ENCODE measurements at places on chromosomes 2 and 18.
A peak's percentile ranks its signal among the peaks of the same experiment; 100 is the strongest.

- no peak for DNase-seq
These were observed 18.6 kb downstream of the THADA start for GRCh38 chr2:43576981-43577892.

DNA sequence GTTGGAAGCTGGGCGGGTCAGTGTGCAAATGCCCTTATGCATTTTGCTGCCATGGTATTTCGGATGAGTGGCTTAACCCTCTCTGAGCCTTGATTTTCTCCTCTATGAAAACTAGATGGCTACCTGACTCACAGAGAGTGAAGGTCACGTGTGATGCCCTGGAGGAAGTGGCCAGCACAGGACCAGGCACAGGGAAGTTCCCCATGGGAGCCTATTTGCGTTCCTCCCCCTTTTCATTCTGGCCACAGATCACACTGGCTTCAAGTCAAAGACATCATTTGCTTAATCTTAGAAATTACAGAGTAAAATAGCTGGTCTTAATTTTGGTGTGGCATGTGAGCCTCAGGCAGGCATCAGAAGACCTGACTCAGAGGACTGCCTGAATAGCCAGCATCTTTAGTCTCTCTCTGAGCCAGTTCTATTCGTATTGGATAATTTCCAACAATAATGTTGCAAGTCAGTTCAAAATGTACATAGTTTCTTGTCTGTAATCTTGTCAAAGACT is 57.6 kb upstream of the CD302 start:
- DNase-seq = no peak

DNA sequence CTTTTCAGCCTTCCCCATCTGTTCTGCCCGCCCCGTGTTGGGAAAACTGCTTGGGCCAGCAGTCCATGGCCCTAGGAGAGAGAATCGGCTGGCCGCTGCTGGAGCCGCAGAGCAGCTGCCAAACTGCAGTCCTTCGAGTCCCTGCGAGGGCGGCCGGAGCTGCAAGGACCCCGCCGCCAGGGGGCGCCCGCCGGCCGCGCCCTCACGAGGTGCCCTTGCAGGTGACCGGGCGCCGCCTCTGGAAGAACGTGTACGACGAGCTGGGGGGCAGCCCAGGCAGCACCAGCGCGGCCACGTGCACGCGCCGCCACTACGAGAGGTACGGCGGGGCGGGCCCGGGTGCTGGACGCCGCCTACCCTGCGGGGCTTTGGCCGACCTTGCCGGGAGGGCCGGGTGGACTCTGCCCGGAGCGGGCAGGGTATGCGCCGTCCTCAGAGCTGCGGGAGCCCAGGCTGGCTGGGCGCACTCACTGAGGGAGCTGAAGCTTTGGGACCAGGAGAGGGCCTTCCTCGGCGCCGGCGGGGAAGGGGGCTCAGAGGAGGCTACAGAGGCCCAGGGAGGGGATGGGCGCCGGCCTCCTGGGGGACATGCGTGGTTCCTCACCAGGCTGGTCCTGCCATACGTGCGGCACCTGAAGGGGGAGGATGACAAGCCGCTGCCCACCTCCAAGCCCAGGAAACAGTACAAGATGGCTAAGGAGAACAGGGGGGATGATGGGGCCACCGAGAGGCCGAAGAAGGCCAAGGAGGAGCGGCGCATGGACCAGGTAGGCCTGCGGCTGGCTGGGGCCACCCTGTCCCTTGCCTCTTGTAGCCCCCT is 13.6 kb downstream of the ARID5A start:
- DNase-seq = no peak

GRCh38 chr2:216082117-216082711 is 495 bp downstream of the TMEM169 start:
- DNase-seq = no peak

- no peak for DNase-seq
These were observed 65.3 kb downstream of the MYO3B start for GRCh38 chr2:170243118-170243837.

GRCh38 chr2:190578158-190579057 is 43.9 kb upstream of the NEMP2 start:
- DNase-seq = no peak

GRCh38 chr2:11898576-11898975 is 152.1 kb downstream of the LPIN1 start:
- no peak for DNase-seq

DNA sequence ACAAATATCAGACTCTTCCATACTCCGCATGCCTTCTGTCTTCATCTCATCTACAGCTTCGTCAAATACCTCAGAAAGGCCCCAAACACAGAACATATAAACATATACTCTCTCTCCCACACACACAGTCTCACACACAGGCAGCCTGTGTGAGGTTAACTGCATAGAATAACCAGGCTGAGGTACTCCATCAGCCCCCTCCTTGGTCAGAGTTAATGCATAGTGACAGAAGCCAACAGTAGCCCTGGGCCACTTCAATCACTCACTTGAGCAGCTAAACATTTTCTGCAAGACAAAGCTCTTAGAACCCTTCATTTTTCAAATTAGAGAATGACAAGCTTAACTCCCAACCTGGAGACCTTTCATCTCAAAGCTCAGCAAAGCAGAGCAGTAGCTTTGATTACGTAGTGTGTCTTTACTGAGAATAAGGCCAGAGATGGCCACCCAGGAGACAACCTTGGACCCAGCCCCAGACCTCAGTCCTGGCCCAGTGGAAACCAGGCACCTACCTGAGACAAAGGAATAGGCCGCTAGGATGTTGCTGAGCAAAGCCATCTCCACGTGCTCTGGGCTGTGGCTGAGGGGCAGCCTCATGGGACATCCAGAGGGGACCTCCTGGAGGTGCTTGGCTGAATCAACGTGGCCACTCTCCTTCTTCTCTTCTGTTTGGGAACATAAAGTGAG is 43.0 kb downstream of the EVA1A start:
- DNase-seq = no peak

- no peak for DNase-seq
These were observed 390.2 kb upstream of the SETBP1 start for GRCh38 chr18:44290366-44290977.

GRCh38 chr2:185240796-185241195 is 497.8 kb upstream of the FSIP2 start:
- no peak for DNase-seq

DNA sequence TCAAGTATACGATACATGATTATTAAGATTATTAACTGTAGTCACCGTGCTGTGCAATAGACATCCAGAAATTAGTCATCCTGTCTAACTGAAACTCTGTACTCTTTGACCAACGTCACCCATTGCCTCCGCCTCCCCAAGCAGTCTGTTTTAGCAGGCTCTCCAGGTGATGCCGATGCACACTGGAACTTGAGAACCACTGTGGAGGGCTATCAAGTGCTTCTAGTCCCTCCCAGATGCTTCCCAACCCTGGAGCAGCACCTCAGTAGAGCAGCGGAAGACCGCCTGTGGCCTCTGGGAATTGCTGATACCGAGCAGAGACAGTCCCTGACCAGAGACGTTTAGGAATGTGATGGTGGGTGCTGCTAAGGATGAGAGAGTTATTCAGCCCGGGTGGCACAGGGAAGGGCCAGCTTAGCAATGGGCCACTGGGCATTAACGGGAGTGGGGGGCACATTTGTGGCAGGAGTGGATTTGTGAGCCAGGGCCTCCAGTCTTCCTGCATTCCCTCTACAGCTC is 50.7 kb downstream of the LIPG start:
- no peak for DNase-seq

GRCh38 chr18:3048121-3048520 is 35.2 kb upstream of the LPIN2 start:
- no peak for DNase-seq

GRCh38 chr2:144475044-144475443 is 44.9 kb downstream of the ZEB2 start:
- no peak for DNase-seq

DNA sequence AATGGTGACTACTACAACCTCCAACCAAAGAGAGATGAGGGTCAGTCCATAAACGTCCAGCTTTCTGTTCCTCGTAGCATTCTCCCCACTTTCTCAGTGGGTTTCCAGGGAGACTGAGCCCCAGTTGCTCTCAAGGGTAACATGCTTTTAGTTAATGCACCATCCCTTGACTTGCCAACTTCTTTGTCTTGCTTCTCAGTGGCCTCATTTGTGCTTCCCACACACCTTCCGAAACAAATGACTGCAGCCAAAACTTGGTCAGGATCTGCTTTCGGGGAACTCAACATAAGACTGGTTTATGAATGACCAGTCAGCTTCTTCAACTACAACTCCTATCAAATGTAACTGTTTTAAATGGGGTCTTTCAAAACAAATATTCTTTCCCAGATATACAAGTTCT is 94.1 kb downstream of the COL6A3 start:
- DNase-seq = no peak

- DNase-seq = no peak
These were observed 44.4 kb upstream of the RNU4ATAC start for GRCh38 chr2:121486191-121486790.

DNA sequence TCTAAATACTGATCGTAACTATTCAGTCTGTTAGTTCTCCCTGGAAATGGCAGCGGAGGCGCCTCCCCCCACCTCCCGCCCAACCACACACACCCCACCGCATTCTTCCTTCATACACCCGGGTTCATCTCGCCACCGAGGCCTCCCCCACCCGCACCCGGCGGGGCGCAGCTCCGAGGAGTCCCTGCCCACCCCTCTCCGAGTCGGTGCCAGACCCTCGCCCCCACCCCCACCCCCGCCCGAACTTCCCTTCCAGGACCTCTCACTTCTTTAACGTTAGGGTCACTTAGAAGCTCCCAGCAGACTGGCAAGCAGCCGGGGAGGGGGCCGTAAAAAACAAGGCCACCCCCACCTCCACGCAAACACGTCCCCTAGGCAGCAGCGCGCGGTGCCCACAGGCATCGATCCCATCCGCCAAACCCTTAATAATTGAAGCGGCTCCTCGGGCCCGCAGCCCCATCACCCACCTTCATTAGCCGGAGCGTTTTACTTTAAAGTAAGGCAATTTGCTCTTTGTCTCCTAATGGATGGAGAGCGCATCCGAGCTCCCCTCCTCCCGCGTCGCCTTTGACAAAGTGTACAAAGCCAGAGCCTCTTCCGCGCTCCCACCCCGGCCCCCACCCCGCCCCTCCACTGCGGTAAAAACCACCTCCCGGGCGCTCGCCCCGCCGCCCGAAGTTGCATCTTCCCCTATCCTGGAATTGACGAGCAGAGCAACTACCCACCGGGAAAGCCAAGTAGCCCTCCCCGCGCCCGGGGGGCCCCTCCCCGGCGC is 624 bp downstream of the ZNF516 start:
- DNase-seq = peak; percentile 43

DNA sequence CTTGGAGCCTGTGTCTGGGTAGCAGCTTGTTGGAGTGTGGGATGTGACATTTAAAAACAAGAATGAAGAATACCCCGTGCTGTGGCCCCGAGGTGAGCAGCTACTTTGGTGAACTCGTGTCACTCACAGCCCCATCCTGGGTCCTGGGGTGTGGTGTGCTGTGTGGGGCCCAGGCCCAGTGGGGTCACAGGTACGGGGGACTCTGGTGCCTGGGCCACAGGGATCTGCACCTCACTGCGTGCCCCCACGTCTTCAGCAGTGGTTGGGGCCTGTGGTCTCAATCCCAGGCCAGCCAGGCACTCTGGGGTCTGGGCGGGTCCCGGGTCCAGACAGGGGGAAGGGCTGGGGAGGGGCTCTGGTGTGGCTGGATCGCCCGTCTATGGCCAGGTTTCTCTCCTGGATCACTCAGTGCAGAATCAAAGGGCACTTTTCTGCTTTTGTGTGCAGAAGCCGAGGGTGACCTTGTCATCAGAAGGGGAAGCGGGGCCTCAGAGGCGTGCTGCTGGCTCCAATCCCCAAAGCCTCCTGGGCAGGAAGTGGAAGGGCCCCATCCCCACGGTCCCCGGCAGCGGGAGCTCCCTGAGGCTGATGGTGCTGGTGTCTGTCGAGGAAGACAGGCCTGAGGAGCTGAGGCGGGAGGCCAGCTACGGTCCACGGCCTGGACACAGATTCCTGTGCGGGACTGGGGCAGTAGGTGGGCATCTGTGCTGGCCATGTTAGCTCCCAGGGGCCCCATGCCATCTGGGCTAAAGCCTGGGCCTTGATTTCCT is 1.4 kb downstream of the GPR35 start:
- DNase-seq = no peak

- DNase-seq = no peak
These were observed 21.1 kb upstream of the CHMP3 start for GRCh38 chr2:86584151-86584913.

DNA sequence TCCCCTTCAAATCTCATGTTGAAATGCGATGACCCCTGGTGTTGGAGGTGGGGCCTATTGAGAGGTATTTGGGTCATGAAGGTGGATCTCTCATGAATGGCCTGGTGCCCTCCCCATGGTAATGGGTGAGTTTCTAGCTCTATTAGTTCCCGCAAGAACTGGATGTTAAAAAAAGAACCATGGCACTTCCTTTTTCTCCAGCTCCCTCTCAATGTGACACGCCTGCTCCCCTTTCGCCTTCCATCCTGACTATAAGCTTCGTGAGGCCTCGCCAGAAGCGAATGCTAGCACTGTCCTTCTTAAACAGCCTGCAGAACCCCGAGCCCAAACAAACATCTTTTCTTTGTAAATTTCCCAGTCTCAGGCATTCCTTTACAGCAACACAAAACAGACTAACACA is 303.2 kb upstream of the REV1 start:
- no peak for DNase-seq

GRCh38 chr2:71889759-71890684 is 257.6 kb downstream of the CYP26B1 start:
- DNase-seq = no peak

DNA sequence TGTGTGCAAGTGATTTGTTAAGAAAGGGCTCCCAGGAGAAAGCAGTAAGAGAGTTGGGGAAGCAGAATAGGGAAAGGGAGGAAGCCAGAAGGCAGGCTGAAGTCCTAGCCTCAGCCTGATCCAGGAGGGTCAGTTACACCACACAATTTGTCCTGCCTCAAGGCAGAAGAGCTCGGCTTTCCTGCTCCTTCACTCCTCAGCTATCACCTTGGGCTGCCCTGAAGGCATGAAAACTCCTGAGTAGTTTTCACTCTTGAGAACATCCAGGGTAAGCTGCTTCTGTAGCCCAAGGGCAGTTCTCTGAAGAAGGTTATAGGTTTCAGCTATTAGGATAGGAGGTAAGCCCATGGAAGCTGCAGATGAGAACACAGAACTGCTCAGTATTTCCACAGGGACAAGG is 47.4 kb upstream of the ANKRD44 start:
- no peak for DNase-seq

GRCh38 chr2:173414823-173415322 is 60.2 kb downstream of the CDCA7 start:
- no peak for DNase-seq

DNA sequence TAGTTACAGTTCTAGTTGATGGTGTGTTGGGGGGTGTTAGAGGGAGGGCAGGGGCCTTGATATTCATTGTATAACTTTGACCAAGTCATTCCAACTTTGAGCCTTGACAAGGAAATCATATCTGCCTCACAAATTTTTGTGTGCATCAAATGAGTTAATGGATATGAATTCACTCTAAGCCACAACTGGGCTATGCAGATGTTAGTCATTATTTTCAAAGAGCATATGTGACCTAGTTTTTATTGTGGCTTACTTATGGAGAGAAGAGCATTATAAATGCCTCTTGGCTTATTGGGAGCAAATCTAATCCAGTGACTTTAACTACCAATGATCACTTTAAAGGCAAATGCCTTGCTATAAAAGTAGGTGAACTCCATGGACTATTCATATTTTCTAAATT is 250.2 kb downstream of the LPIN1 start:
- DNase-seq = no peak
